Amygdala (tissue), 56 donors: ENCODE measurements at places on chromosomes 5 and 9.

- no peak for DNase-seq
Observed at GRCh38 chr5:3186736-3187405, 408.8 kb upstream of the IRX1 start.

- no peak for DNase-seq
Observed at GRCh38 chr9:76519075-76519835, 60.3 kb downstream of the GCNT1 start.

- DNase-seq: no peak
Observed at GRCh38 chr9:111399772-111400563, 69.9 kb upstream of the OR2K2 start.

DNA sequence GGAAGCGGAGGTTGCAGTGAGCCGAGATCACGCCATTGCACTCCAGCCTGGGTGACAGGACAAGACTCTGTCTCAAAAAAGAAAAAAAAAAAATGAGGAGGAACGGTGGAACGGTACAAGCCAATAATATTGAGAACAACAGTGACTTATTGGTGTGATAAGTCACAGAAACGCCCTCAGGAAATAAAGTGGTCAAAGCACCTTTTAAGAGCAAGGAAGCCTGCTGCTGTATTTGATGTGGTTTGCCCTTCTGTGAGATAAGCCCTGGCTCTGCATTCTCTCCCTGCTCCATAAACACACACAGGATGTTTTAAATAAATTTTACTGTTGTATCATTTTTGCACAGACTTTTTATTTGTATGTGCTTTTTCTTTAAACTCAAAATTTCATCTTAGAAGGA, 269.9 kb upstream of the MSX2 start:
- no peak for DNase-seq

DNA sequence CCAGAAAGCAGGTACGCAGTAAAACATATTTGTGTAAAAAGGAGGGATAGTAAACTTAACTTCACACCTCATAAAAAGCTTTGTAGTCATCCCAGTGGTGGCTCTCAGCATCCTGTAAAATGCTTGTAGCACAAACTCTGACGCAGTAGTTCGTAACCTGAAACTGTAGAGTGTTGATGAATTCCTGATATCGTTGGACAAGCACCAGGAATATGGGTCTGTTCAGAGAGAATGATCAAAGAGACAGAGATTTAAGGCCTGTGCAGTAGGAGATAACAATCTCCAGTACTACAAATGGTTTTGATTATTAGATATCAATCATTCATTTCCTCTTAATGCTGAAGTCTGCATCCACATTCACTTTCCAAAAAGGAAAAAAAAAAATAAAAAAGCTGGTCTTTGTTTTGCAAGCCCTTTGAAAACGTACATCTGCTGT, 148.5 kb downstream of the KIAA0825 start:
- no peak for DNase-seq

DNA sequence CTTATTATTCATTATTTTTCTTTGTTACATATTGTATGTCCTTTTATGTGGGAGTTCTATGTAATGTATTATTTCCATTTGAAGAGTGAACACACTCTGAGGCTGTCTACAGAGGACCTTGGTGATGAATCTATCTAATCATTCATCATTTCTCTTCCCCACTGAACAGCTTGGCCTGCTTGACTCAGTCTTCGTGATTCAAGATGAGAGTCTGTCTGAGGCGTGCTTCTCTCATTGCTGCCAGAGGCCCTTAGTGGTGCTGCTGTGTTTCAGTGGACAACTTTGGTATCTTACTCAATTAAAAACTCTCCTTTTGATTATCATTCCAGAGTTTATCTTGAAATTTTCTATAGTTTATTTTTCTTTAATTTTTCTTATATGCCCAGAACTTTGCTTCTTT, 318.1 kb upstream of the DAB2 start:
- DNase-seq: no peak

- no peak for DNase-seq
Observed at GRCh38 chr5:24645483-24645882, 705 bp upstream of the CDH10 start.

DNA sequence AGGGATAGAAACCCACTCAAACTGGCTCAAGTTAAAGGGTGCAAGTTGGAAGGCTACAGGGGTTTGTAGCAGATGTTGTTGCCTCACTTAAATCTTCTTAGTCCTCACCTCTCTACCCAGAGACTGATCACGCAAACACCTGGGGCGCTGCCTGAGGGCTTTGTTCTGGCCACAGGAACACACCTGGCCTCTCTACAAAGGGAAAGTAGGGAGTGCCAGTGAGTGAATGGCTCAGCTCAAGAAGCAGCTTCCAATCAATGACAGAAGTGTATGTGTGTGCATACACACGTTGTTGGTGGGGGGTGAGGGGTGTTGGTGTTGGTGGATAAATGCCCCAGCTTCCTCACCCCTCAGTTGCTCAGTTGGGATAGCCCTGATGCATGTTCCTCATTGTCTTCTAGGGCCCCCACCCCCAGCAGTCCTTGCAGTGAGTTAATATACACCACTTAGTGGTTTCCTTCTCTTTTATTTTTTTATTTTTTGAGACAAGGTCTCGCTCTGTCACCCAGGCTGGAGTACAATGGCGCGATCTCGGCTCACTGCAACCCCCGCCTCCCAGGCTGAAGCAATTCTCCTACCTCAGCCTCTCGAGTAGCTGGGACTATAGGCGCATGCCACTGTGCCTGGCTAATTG, 30.6 kb upstream of the CTNNA1 start:
- no peak for DNase-seq

GRCh38 chr9:73597771-73598170, 446.1 kb downstream of the ANXA1 start:
- DNase-seq: no peak

DNA sequence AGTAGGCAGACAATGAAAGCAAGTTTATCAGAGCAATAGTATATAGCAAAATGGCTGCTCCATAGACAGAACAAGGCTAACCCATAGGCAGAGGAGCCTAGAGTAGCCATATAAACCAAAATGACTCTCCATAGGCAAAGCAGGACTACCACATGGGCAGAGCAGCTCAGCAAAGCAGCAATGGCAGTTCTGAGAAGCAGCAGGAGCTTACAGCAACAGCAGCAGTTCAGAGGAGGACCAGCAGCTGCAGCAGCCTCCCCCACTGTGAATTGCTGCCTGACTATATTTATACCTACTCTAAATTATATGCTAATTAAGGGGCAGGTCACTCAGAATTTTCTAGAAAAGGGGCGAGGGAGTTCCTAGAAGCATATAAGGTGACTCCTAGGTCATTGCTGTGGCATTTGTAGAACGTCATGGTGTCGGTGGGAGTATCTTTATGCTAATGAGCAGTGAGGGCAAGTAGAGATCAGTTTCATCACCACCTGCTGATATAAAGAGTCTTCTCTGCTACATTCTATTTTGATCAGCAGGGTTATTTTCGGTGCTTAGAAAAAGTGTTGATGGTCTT, 1115.5 kb downstream of the DTWD2 start:
- DNase-seq: no peak

DNA sequence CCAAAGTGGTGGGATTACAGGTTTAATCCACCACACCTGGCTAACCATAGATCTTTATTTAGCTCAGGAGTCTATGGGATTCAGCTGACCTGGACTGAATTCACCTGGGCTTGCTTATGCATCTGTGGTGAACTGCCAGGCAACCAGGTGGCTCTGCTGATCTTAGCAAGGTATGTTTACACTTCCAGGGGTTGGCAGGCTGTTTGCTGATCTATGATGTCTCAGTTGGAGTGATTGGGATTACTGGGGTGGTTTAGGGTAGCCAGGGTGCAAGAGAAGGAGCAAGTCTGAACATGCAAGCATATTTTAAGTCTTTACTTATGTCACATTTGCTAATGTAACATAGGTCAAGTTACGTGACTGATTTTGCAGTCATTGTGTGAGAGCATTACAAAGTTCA, 63.6 kb upstream of the JAK2 start:
- no peak for DNase-seq

- DNase-seq: no peak
Observed at GRCh38 chr5:169287529-169287928, 13.4 kb downstream of the SLIT3 start.

DNA sequence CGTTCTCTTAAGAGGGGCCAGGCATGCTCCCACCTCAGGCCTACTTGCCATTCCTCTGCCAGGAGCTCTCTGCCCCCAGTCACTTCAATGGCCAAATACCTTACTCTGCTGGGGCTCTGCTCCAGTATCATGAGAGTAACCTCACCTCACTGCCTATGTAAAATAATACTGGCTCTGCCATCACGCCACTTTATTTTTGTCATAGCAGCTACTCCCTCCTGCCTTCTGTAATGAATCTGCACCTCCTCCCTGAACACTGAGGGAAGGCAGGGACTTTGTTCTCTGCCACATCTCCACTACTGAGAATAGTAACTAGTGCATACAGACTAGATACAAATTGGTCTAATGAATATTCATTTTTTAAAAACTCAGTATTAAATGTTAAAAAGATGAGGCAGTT, 33.8 kb downstream of the MACROH2A1 start:
- DNase-seq: no peak

DNA sequence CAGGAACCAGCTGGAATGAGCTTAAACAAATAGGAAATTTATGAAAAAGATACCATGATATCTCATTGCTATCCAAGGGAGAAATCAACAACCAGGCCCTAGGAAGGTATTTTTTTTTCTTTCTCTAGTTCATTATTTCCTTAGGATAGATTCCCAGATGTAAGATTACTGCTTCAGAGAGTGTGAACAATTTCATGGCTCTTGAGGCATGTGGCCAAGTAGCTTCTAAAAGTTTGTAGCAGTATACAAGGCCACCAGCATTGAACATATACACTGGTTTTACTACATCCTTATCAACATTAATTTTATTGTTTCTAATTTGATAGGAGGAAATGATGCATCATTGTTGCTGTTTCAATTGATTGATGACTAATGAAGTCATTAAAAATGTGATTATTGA, 201.2 kb downstream of the SREK1 start:
- no peak for DNase-seq

- no peak for DNase-seq
Observed at GRCh38 chr9:86135371-86135770, 36.0 kb upstream of the GOLM1 start.

GRCh38 chr5:90071066-90071465, 338.5 kb downstream of the CETN3 start:
- no peak for DNase-seq

GRCh38 chr5:10699281-10699874, 61.7 kb downstream of the DAP start:
- DNase-seq: no peak

DNA sequence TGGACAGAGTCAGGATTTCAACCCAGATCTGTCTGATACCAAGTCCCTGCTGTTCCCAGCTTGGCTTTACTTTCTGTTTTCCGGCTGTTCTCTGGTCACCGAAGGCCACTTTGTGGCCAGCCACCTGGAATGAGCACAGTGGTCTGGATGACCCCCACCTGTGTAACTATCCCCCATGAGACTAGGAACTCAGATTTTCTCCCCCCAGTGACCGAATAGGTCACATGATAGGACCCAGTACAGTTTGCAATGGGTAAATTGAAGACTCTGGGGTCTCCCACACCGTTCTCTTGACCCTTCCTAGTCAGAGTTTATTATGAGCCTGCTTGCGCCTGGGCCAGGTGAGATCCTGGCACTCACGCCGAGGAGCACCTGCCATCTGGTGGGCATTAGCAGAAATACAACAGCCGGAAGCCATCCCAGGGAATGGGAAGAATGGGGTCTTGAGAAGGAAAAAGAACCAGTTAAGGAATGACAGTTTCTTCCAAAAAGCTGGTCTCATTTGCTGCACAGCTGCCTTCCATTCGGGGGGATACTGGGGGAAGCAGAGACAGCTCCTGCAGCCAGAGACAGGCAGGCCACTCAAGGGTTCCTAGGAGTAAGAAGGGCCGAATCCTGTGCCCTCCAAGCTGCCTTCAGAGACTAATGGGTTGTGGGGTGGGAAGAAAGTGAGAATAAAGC, 7.1 kb downstream of the PHYHD1 start:
- no peak for DNase-seq

GRCh38 chr5:111972080-111972479, 215.1 kb upstream of the NREP start:
- DNase-seq: no peak

- DNase-seq: no peak
Observed at GRCh38 chr5:132057498-132058255, 2.8 kb upstream of the IL3 start.

GRCh38 chr5:146341854-146342253, 3.2 kb downstream of the POU4F3 start:
- DNase-seq: no peak

GRCh38 chr5:11958321-11958720, 54.1 kb upstream of the CTNND2 start:
- no peak for DNase-seq

DNA sequence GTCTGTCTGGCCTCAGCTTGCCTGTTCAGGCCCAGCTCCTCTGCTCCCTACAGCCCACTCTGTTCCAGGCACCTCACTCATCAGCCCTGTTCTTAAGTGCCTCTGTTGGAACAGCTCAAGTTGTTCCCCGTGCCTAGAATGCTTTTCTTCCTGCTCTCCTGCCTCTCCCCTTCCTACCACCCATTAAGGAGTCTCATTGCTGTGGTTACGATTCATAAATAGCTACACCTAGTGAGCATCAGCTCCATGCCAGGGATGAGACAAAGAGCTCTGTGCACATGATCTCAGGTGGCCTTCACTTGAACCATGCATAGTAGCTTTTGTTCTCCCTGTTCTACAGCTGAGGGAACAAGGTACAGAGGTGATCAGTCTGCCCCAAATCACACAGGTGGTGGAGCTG, 54.3 kb downstream of the PSD2 start:
- DNase-seq: no peak

DNA sequence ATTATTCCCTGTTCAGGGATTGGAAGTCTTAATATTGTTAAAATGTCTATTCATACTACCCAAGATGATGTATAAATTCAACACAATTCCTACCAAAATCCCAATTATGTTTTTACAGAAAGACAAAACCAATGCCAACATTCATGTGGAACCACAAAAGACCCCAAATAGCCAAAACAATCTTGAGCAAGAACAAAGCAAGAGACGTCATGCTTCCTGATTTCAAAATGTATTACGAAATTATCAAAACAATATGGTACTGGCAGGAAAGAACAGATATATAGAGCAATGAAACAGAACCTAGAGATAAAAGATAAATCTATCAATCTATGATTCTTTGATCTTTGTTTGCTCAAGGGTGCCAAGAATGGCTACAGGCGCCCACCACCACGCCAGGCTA, 237.9 kb downstream of the TAF11L14 start:
- no peak for DNase-seq

DNA sequence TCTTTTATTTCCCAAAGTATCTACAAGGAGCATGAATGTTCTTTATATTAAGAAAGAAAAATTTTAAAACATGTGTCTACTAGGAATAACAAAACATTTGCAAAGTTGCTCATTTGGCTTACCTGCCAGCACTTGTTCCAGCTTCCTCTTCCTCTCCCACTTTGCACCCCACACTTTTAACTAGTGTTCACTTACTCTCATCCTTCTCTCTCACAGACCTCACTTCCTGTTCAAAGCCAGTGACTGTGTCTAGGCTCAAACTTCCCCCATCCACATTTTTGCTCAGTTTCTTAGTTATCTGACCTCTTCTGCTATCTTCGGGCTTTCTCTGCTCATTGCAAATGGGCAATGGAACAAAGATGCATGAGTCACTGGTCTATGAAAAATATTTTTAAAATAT, 512.2 kb upstream of the ZNF462 start:
- no peak for DNase-seq
